ENCODE measurements at places on chromosomes 16 and 17. TPM values are rescaled to one million over a fixed set of nuclear protein-coding genes. Genes with fewer than 3 reads are reported as not detected.

DNA sequence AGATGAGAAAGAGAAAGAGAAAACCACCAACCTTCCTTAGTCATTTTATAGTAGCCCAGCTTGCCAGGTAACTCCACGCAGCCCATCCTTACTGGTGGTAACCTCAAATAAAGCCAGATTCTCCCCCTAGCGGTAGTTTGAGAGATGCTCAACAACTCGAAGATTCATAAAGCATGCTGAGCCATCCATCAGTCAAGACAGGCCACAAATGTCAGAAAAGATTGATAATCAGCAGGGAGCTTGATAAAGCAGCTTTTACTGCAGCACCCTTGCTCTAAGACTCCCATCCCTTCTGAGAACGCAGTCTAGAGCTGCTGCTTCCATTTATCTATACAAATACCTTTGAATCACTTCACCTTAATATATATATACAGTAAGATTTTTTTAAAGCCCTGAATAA, 451.5 kb upstream of the HSBP1 start:
- DNase-seq = no peak
- no peaks in the 10 kb centered on the region for H3K4me1 ChIP-seq
- peak overlapping the region; percentile 10 for H3K27ac ChIP-seq
- no peaks in the 10 kb centered on the region for H3K36me3 ChIP-seq
- H3K27me3 ChIP-seq = peaks cover 5% of the 10 kb centered on the region
- no peak overlapping the region for H3K4me3 ChIP-seq

DNA sequence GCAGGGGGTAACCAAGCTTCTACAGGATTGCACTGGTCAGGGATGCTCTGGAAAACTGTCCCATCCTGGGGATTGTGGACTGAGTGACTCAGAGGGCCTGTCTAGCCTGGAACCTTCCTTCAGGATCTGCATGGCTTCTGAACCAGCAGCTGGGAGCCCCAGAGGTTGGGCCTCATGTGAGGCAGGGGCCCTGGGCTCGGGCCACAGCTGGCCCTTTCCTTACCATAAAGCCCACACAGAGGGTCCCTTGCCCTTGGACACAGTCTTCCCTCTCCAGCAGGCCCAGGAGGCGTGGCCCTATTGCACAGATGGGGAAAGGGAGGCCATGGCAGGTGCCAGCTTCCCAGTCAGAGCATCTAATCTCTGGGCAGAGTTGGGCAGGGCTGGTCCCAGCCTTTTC, 30.5 kb downstream of the ADCY7 start:
- no peaks in the 10 kb centered on the region for H3K27me3 ChIP-seq
- no peaks in the 10 kb centered on the region for H3K36me3 ChIP-seq
- H3K4me3 ChIP-seq = no peak overlapping the region
- DNase-seq = no peak

GRCh38 chr16:51888016-51888415, 658.9 kb downstream of the TOX3 start:
- DNase-seq = no peak
- no peaks in the 10 kb centered on the region for H3K36me3 ChIP-seq
- no peak overlapping the region for H3K4me3 ChIP-seq
- H3K4me1 ChIP-seq = no peaks in the 10 kb centered on the region
- peaks cover 15% of the 10 kb centered on the region for H3K27me3 ChIP-seq

Gene NAGS
- 2.1 TPM for total RNA-seq

Gene ZFPM1
- total RNA-seq = 24.0 TPM

Gene CFAP52
- not detected for total RNA-seq

GRCh38 chr16:24344784-24345183, 88.6 kb downstream of the CACNG3 start:
- no peaks in the 10 kb centered on the region for H3K4me1 ChIP-seq
- H3K27me3 ChIP-seq = peaks cover 6% of the 10 kb centered on the region
- H3K36me3 ChIP-seq = no peaks in the 10 kb centered on the region
- H3K27ac ChIP-seq = no peak overlapping the region
- no peak for DNase-seq
- no peak overlapping the region for H3K4me3 ChIP-seq

Gene PMP22
- total RNA-seq = 16.2 TPM

- no peak for DNase-seq
- peaks cover 9% of the 10 kb centered on the region for H3K36me3 ChIP-seq
- peaks cover 66% of the 10 kb centered on the region for H3K27me3 ChIP-seq
- peak overlapping the region; percentile 85 for H3K27ac ChIP-seq
Measured at GRCh38 chr16:65123396-65124211, 1.7 kb upstream of the CDH11 start.

DNA sequence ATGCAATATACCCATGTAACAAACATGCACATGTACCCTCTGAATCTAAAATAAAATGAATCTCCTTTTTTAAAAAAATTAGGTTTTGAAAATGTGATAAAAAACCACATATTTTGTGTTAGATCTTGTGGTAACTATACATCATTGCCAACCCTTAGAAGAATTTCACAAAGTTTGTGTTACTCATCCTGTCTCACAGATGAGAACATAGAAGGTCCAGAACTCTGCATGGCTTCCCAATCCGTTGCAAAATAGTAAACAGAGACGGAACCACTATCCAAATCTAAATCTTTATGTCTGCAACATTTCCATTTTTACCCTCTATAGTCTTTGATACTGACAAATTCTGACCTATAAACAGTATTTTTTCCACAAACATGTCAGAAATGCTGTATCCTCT, 759.9 kb downstream of the KCNJ2 start:
- no peak overlapping the region for H3K27ac ChIP-seq
- H3K36me3 ChIP-seq = no peaks in the 10 kb centered on the region
- no peaks in the 10 kb centered on the region for H3K27me3 ChIP-seq
- H3K4me3 ChIP-seq = no peak overlapping the region

- H3K27ac ChIP-seq = no peak overlapping the region
- peaks cover 3% of the 10 kb centered on the region for H3K36me3 ChIP-seq
- DNase-seq = no peak
- no peaks in the 10 kb centered on the region for H3K27me3 ChIP-seq
- no peaks in the 10 kb centered on the region for H3K4me1 ChIP-seq
Measured at GRCh38 chr16:83830091-83830768, 22.5 kb downstream of the HSBP1 start.

GRCh38 chr17:40541873-40542557, 23.3 kb downstream of the CCR7 start:
- peak overlapping the region; percentile 64 for H3K27ac ChIP-seq
- H3K4me3 ChIP-seq = peak overlapping the region; percentile 55
- H3K36me3 ChIP-seq = no peaks in the 10 kb centered on the region
- DNase-seq = no peak

DNA sequence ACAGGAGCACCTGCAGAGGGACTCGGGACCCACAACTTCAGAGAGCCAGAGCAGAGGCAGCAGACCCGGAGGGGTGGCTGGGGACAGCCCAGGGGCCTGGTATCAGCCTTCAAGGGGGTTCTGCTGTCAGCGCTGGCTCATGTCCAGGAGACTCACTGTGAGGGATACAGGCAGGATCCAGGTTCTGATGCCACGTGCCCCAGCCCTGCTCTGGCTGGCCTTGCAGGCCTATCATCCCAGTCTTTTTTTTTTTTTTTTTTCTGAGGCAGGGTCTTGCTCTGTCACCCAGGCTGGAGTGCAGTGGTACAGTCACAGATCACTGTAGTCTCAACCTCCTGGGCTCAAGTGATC, 9.0 kb upstream of the MTSS2 start:
- no peak for DNase-seq
- peak overlapping the region; percentile 76 for H3K27ac ChIP-seq
- no peaks in the 10 kb centered on the region for H3K27me3 ChIP-seq
- H3K36me3 ChIP-seq = no peaks in the 10 kb centered on the region

- no peak for DNase-seq
- no peaks in the 10 kb centered on the region for H3K36me3 ChIP-seq
- H3K4me3 ChIP-seq = no peak overlapping the region
- no peaks in the 10 kb centered on the region for H3K27me3 ChIP-seq
Measured at GRCh38 chr17:81189016-81189415, 23.0 kb upstream of the AATK start.

GRCh38 chr17:83196024-83196365, 116.6 kb downstream of the METRNL start:
- DNase-seq = no peak
- H3K27me3 ChIP-seq = no peaks in the 10 kb centered on the region
- no peaks in the 10 kb centered on the region for H3K36me3 ChIP-seq
- no peak overlapping the region for H3K27ac ChIP-seq
- H3K4me3 ChIP-seq = no peak overlapping the region

- no peak overlapping the region for H3K27ac ChIP-seq
- H3K4me3 ChIP-seq = no peak overlapping the region
- H3K4me1 ChIP-seq = peaks cover 5% of the 10 kb centered on the region
- H3K36me3 ChIP-seq = no peaks in the 10 kb centered on the region
Measured at GRCh38 chr16:65365732-65366715, 244.2 kb upstream of the CDH11 start.

GRCh38 chr16:3698941-3699340, 18.4 kb downstream of the TRAP1 start:
- H3K27me3 ChIP-seq = no peaks in the 10 kb centered on the region
- no peak overlapping the region for H3K4me3 ChIP-seq
- no peak for DNase-seq
- H3K4me1 ChIP-seq = peaks cover 18% of the 10 kb centered on the region
- H3K36me3 ChIP-seq = peaks cover 4% of the 10 kb centered on the region

DNA sequence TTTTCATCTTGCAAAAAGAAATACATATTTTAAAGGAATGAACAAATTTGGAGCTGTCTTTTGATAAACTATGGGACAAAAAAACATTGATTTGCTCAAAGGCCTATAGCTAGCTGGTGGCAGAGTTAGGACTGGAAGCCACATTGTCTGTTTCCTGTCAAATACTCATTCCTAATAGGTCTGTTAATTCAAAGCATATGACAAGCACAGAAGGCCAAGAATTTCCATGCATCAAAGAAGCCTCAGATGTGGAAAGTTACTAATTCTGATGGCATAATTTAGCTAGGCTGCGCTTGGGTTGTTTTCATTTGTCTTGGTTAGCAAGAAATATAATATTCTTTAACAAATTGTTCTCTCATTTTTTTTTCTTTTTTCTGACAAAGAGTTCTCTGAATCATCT, 98.0 kb downstream of the CDK5R1 start:
- no peaks in the 10 kb centered on the region for H3K27me3 ChIP-seq
- DNase-seq = no peak
- peaks cover 11% of the 10 kb centered on the region for H3K36me3 ChIP-seq
- H3K27ac ChIP-seq = no peak overlapping the region

Gene MRPL12
- 87.9 TPM for total RNA-seq

Gene GABARAPL2
- 86.2 TPM for total RNA-seq

Gene ABCC12
- total RNA-seq = not detected

Gene CA4
- 11.4 TPM for total RNA-seq

DNA sequence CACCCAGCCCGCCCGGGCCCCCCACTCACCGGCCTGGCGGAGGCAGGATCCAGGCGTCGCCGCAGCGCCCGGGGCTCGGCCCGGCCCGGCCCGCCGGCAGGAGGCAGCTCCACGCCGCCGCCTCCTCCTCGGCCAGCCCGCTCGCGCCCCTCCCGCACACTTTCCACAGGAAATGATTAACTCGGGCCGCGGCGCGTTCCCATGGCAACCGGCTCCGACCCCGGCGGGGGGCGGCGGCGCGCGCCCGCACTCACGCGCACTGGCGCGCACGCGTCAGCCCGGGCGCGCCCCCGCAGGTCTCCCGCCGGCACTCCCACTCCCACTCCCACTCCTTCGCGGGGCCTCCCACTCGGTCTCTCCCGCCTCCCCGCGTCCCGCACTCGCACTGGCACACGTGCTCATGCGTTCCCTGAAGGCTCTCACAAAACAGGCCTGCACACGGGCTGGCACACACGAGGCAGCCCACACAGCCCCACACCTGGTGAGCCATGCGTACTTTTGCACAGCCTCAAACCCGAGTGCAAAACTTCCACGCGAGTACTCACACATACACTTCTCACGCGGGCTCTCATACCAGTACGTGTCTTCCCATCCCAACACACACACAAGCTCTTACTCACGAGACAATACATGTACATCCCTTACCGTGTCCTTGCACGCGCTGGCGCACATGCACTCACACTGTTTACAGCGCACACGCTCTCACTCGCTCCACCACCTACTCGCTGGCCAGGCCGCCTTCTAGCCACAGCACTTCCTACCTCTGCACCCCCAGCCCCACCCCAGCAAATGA, at the start of gene KIFC3:
TSS of gene KIFC3 (minus strand) at position 151 of the 793 bp plus-strand sequence. CDS start 4,248 bp downstream, outside the sequence.
- no peak for DNase-seq
- peaks cover 53% of the 10 kb centered on the region for H3K4me1 ChIP-seq
- no peaks in the 10 kb centered on the region for H3K36me3 ChIP-seq

DNA sequence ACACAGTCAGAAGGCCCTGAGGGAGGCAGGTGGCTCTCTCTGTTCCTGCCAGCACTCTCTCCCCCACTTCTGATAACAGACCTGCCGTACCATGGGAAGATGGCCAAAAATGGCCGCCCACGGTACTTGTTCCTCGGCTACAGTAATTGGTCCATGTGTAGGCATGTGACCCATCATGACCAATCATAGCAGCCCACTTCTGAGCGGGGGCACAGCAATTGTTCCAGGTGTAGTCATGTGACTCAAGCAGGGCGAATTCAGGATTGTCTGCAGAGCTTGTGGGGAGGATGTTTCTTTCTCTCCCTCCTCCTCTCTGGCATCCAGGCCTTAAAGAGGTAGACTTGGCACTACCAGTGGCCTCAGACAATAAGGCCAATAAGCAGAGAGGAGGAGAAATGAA, 250.4 kb downstream of the MRTFB start:
- no peaks in the 10 kb centered on the region for H3K27me3 ChIP-seq
- no peak for DNase-seq
- no peak overlapping the region for H3K4me3 ChIP-seq
- peaks cover 26% of the 10 kb centered on the region for H3K4me1 ChIP-seq
- peaks cover 3% of the 10 kb centered on the region for H3K36me3 ChIP-seq
- H3K27ac ChIP-seq = no peak overlapping the region

GRCh38 chr17:63930951-63931575, 1.1 kb downstream of the CD79B start:
- H3K27me3 ChIP-seq = no peaks in the 10 kb centered on the region
- no peaks in the 10 kb centered on the region for H3K36me3 ChIP-seq
- DNase-seq = no peak
- no peak overlapping the region for H3K27ac ChIP-seq
- H3K4me1 ChIP-seq = no peaks in the 10 kb centered on the region

Gene LCAT
- total RNA-seq = 26.1 TPM

Gene PIRT
- 0.38 TPM for total RNA-seq

Gene SLC16A11
- 3.9 TPM for total RNA-seq

GRCh38 chr17:27956601-27957445, 63.7 kb upstream of the LYRM9 start:
- no peak overlapping the region for H3K27ac ChIP-seq
- no peak for DNase-seq
- H3K4me1 ChIP-seq = peaks cover 25% of the 10 kb centered on the region
- H3K4me3 ChIP-seq = no peak overlapping the region
- no peaks in the 10 kb centered on the region for H3K36me3 ChIP-seq

GRCh38 chr16:31077024-31077423, 2.8 kb downstream of the ZNF646 start:
- no peak overlapping the region for H3K4me3 ChIP-seq
- peaks cover 16% of the 10 kb centered on the region for H3K4me1 ChIP-seq
- peaks cover 11% of the 10 kb centered on the region for H3K36me3 ChIP-seq
- DNase-seq = no peak
- no peaks in the 10 kb centered on the region for H3K27me3 ChIP-seq

DNA sequence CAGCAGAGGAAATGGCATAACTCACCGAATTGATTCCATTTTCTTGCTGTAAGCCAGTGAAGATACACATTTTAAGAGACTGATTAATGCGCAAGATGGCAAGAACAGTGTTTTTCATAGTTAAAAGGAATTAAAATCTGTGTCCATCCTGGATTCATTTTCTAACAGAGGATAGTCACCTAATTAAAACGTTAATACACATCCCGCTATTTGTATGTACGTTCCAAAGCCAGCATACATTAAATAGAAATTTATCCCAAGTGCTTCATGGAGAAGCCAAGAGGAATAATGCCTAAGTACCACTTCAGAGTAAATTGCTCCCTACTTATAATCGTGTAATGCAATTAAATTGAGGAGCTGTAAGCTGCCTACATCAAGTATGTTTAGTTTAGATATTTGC, 49.9 kb downstream of the RBFOX1 start:
- no peak for DNase-seq
- H3K4me1 ChIP-seq = no peaks in the 10 kb centered on the region
- H3K27ac ChIP-seq = no peak overlapping the region

Gene PARN
- total RNA-seq = 29.2 TPM

All from type B pancreatic cell (in vitro differentiated cells).